ENCODE measurements at places on chromosomes 1 and 21.
A peak's percentile ranks its signal among the peaks of the same experiment; 100 is the strongest.

GRCh38 chr1:114135786-114136185 is 17.9 kb downstream of the SYT6 start:
- H3K27me3 ChIP-seq = no peaks in the 10 kb centered on the region
- no peaks in the 10 kb centered on the region for H3K36me3 ChIP-seq
- no peaks in the 10 kb centered on the region for H3K4me1 ChIP-seq
- H3K4me3 ChIP-seq = no peak overlapping the region
- H3K27ac ChIP-seq = no peak overlapping the region

GRCh38 chr1:25022361-25023189 is 92.5 kb upstream of the RUNX3 start:
- DNase-seq = peak; percentile 91
- peak overlapping the region; percentile 50 for H3K27ac ChIP-seq
- H3K36me3 ChIP-seq = no peaks in the 10 kb centered on the region
- H3K4me1 ChIP-seq = peaks cover 13% of the 10 kb centered on the region

- H3K27me3 ChIP-seq = no peaks in the 10 kb centered on the region
- DNase-seq = no peak
- no peaks in the 10 kb centered on the region for H3K4me1 ChIP-seq
- no peak overlapping the region for H3K27ac ChIP-seq
- H3K36me3 ChIP-seq = no peaks in the 10 kb centered on the region
- no peak overlapping the region for H3K4me3 ChIP-seq
Measured at GRCh38 chr1:72434070-72434469, 151.7 kb upstream of the NEGR1 start.

DNA sequence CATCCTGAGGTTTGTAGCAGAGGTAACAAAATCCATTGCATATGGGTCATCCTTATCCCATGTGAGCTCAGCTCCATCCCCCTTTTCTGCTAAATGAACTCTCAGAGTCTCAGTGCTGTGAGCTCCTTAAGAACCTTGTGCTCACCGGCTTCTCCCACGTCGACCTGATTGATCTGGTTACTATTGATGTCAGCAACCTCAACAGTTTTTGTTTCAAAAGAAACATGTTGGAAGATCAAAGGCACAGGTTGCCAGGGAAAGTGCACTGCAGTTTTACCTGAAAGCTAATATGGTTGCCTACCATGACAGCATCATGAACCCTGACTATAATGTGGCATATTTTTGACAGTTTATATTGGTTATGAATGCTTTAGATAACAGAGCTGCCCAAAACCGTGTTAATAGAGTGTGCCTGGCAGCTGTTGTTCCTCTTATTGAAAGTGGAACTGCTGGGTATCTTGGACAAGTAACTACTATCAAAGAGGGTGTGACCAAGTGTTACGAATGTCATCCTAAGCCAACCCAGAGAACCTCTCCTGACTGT is 131.4 kb downstream of the HS2ST1 start:
- no peak overlapping the region for H3K27ac ChIP-seq
- no peak for DNase-seq
- H3K27me3 ChIP-seq = no peaks in the 10 kb centered on the region
- no peaks in the 10 kb centered on the region for H3K36me3 ChIP-seq

GRCh38 chr1:15508700-15509487 is 15.1 kb downstream of the CASP9 start:
- no peak overlapping the region for H3K27ac ChIP-seq
- H3K27me3 ChIP-seq = no peaks in the 10 kb centered on the region
- no peaks in the 10 kb centered on the region for H3K36me3 ChIP-seq
- H3K4me3 ChIP-seq = no peak overlapping the region
- peak; percentile 35 for DNase-seq

- H3K27ac ChIP-seq = no peak overlapping the region
- no peaks in the 10 kb centered on the region for H3K36me3 ChIP-seq
- no peak for DNase-seq
- no peak overlapping the region for H3K4me3 ChIP-seq
- H3K4me1 ChIP-seq = no peaks in the 10 kb centered on the region
- no peaks in the 10 kb centered on the region for H3K27me3 ChIP-seq
Measured at GRCh38 chr1:85189120-85189519, 11.7 kb downstream of the SYDE2 start.

DNA sequence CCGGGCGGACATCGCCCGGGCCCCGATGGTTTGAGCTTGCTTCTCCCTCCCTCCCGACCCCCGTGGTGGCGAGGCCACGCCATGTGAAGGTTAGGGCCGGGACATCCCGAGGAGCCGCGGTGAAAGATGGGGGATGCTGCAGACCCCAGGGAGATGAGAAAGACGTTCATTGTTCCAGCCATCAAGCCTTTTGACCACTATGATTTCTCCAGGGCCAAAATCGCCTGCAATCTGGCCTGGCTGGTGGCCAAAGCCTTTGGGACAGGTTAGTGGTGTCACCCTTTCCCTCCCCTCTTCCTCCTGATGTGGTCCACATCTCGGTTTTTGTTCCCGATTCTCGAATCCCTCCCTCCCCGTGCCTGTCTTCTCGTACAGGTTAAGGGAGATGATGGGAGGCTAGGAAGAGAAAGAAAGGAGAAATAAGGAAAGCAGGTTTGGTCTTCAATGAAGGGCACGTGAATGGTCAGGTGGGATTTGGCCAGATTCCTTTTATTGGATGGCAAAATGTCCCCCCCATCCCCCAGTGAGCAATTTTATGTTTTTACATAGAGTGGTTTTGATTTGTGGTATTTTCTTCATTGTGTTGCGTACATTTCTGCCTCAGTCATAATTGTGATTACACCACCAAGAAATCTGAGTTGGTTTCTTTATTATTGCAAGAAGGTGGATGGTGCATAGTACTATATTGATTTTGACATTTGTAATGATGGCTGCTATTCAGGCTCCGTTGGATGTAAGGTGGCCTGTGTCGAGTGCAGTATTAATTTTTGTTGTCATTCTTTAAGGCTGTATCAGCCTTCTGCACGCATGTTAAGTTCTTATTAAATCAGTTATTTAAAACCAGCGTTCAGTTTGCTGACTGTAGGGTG is 1.2 kb downstream of the CAMSAP2 start:
- H3K36me3 ChIP-seq = no peaks in the 10 kb centered on the region
- peaks cover 5% of the 10 kb centered on the region for H3K4me1 ChIP-seq

- H3K4me1 ChIP-seq = peaks cover 13% of the 10 kb centered on the region
- H3K36me3 ChIP-seq = no peaks in the 10 kb centered on the region
- H3K27ac ChIP-seq = no peak overlapping the region
Measured at GRCh38 chr1:226687426-226687825, 51.7 kb downstream of the ITPKB start.

DNA sequence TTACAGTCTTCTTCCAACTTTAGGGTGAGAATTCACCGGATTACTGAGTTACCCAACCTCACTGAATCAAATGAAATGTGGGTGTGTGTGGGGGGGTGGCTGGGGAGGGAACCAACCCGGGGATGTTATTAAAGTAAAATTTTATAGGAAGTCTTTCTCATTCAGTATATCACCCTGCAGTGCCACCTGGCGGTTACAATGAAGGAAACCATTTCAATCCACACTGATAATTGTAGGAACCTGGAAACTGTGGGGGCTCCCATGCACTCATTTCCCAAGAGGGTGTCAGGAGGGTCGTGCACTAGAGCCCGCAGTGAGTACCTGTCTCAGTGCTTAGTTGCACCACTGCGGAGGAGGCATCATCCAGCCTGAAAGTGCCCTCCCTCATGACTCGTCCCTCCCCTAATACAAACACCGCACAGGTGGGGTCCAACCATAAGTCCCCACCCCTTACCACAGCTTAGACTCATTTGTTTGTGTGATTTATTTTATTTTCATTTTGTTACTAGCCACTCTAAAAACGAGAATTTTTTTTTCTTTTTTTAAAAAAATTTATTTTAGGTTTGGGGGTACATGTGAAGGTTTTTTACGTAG is 29.1 kb upstream of the IGSF5 start:
- H3K27me3 ChIP-seq = no peaks in the 10 kb centered on the region
- no peak overlapping the region for H3K27ac ChIP-seq
- no peaks in the 10 kb centered on the region for H3K36me3 ChIP-seq
- H3K4me3 ChIP-seq = no peak overlapping the region

DNA sequence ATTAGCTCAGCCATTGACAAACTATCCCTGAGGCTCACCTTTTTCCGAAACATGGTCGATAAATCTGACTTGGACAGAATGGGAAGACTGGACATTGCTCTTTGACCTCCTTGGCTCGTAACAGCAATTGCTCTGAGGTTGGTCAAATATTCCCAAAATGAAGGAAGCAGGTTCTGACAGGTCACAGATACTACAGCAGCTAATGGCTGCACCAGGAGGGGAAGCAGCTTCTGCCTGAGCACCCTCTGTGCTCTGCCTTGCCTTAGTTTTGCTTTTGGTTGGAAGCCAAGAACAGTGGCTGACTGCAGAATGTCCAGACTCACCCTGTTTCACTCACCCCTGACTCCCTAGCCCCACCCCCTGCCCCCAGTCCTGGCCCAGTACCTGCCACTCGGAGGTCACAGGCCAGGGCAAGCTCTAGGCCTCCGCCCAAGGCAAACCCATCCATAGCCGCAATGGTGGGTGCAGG is 15.4 kb downstream of the ECHDC2 start:
- H3K4me3 ChIP-seq = no peak overlapping the region
- H3K27me3 ChIP-seq = no peaks in the 10 kb centered on the region
- H3K36me3 ChIP-seq = no peaks in the 10 kb centered on the region
- no peak for DNase-seq
- H3K27ac ChIP-seq = no peak overlapping the region
- H3K4me1 ChIP-seq = no peaks in the 10 kb centered on the region
